Activated CD4-positive, alpha-beta T cell treated with anti-CD3 and anti-CD28 coated beads for 24 hours (primary cell): ENCODE measurements at places on chromosomes 3 and 15.

GRCh38 chr3:127585163-127585812 lies 5.2 kb downstream of the TPRA1 start:
- no peak for DNase-seq

DNA sequence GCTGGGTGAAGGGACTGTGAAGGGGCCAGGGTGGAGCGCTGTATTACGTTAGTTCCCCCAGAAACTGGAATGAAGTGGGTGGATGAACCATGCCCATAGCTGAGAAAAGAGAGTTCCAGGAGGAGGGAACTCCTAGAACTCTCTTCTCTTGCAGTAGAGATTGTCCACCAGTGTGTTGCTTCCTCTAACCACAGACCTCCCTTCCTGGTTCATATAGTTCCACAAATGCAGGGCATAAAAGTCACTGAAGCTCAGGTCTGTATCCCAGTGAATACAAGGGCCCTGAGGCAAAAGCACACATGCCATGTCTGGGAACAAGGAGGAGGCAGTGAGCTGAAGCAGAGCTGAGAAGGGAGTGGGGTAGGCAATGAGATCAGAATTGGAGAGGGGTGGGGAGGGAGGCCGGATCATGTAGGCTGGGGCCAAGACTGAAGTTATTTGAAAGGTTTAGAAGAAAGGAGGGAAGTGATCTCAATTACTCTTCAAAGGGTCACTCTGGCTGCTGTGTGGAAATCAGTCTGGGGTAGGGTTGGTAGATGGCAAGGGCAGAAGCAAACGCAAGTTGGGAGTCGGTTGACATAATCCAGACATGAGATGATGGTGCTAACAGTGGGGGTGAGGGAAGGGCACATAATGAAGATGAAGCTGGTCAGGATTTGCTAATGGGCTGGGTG lies 6.5 kb downstream of the A4GNT start:
- DNase-seq = no peak

DNA sequence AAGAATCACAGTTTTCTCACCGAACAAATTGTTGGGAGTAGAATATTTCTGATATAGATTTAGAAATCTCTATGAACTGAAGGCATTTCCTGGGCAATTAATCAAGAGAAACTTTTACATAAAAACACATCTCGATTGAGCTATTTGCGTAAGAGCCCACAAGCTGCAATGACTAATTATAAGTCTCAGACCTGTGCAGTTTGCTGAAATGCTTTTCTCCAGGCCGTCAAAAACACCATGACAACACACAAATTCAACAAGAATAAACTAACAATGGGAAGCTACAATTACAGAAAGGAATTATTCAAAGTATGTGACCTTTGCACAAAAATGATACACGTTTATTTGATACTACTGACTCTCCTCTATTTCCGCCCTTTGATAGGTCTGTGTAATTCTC lies 481.2 kb upstream of the WNT5A start:
- DNase-seq = no peak

- DNase-seq = no peak
Measured at GRCh38 chr3:124895756-124896155, 8.6 kb upstream of the ITGB5 start.

DNA sequence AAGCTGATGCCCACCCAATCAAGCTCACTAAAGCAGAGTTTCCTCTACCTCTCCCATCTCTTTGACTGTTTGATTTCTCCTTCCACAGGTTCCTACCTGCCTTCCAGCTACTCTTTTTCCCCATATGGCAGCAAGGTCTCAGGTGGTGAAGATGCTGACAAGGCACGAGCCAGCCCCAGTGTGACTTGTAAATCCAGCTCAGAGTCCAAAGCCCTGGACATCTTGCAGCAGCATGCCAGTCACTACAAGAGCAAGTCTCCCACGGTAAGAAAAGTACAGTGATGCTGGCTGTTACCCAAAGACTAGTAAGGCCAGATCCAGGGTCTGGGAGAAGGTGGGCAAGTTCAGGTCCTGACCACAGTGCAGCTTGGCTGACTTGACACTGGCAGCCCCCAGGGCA lies 95.3 kb downstream of the RBPMS2 start:
- DNase-seq = no peak

GRCh38 chr3:171428321-171428787 lies 31.9 kb downstream of the TNIK start:
- no peak for DNase-seq

DNA sequence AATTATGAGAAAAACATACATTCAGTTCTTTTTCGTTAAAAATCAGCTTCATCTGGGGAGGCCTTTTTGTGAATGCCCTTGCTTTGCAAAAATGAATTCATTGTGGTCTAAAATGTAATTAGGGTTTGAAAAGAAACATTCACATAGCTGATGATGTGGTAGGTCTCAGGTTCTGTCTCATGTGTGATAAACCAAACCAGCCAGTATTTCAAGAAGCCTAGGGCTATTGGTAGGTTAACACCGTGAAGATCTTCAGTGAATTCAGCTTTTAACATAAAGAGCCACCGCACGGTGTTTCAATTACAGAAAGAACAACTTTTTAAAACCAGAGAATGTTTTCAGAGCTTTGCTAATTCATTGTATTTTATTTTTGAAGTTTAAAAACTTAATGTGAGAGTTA lies 41.9 kb downstream of the CTNNB1 start:
- no peak for DNase-seq

DNA sequence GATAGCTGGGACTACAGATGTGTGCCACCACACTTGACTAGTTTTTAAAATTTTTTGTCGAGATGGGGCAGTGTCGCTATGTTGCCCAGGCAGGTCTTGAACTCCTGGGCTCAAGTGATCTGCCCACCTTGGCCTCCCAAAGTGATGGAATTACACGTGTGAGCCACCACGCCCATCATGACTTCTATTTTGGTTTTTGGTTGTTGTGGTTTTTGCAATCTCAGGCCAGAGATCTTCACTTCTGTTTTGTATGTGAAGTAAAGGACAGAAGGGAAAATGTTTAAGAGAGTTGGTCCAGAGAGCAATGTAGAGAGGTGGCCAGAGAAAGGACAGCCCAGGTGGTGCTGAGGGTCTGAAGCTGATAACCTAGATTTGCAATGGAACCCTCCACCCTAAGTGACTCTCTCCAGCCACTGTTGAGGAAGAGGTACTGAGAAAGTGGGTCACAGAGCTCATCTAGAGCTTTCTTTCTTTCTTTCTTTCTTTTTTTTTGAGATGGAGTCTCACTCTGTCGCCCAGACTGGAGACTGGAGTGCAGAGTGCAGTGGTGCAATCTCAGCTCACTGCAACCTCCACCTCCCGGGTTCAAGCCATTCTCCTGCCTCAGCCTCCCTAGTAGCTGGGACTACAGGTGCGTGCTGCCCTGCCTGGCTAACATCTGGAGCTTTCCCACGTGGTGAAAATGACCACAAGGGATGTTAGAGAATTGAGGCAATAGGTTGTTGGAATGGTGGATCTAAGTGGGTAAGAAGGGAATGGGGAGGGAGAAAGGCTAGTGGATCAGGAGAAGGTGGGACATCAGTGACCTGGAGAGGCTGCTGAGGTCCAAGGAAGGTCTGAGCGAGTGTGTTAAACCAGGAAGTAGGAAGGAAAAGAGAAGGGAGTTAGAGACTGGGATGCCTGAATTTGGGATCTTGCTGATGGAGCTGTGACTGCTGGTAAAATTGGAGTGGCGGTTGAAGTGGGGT lies 22.4 kb upstream of the SEMA4B start:
- DNase-seq = no peak
